ENCODE measurements at places on chromosomes 1 and 21.

DNA sequence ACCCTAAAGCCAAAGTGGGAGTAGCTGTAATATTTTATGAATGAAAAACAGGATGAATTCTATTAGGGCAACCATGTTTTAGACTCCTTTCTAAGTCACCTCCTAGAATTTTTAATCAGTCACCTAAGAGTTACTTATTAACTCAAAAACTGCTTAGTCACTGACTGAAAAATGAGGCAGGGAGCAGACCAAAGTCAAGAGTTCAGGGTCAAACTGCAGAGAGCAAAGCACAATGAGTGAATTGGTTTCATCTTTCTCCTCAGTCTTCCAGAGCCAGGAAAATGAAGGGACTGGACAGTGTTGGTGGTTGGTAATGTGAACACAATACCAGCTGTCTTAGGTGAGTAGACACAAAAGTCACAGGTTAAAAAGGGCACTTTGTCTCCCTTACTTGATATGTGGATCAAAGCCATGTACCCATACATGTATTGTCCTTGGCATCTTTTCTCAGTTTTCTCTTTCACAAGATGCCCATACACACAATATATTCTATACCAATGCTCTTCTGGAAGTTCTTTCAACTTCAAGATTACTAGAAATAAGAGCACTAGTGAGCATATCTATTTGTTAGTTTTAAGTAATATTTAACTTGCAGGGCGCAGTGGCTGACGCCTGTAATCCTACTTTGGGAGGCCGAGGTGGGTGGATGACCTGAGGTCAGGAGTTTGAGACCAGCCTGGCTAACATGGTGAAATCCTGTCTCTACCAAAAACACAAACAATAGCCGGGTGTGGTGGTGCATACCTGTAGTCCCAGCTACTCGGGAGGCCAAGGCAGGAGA is 42.2 kb downstream of the ATP1B1 start:
- no peak for DNase-seq

GRCh38 chr21:29810871-29811270 is 128.9 kb downstream of the GRIK1 start:
- no peak for DNase-seq

DNA sequence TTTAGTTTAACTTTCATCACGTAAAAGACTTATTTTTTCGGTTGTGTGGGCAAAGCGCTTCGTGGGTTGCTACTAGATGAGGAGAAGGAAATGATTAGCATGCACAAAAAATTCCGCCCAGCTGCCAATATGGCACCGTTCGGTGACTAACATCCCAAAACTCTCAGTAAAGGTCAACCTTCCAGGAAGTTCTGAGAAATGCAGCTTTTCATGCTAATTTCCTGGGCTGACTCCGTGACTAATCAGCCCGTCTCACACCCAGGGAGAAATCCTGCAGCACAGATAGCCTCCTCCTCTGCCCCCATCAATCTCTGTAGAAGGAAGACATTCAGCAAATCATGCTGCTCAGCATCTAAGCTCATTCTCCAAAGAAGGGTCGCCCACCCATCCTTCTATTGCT is 34.1 kb downstream of the TMCO4 start:
- DNase-seq: no peak

DNA sequence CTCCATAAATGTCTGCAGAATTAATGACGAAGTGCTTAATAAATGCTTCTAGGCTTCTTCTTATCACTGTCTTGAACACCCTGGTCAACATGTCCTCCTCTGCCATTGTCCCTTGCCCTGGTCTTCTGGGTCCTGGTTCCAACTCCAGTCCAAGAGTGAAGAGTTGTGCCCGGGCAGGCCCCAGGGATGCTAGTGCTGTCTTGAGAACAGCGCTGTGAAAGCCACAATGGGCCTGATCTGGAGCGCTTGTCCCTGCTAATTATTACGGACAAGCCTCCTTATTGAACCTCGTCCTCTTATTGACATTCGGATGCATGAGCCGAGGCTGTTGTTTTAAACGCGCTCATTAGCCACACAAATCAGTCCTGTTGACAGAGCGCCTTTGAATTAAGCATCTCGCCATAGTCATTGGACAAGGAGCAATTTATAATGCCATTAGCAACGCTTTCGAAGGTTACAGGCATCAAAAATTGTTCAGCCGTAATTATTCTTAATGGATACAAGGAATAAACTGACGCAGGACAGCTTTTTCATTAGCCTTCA is 211.6 kb upstream of the POU3F1 start:
- DNase-seq: no peak

GRCh38 chr1:158161446-158161845 is 19.2 kb upstream of the CD1D start:
- no peak for DNase-seq

DNA sequence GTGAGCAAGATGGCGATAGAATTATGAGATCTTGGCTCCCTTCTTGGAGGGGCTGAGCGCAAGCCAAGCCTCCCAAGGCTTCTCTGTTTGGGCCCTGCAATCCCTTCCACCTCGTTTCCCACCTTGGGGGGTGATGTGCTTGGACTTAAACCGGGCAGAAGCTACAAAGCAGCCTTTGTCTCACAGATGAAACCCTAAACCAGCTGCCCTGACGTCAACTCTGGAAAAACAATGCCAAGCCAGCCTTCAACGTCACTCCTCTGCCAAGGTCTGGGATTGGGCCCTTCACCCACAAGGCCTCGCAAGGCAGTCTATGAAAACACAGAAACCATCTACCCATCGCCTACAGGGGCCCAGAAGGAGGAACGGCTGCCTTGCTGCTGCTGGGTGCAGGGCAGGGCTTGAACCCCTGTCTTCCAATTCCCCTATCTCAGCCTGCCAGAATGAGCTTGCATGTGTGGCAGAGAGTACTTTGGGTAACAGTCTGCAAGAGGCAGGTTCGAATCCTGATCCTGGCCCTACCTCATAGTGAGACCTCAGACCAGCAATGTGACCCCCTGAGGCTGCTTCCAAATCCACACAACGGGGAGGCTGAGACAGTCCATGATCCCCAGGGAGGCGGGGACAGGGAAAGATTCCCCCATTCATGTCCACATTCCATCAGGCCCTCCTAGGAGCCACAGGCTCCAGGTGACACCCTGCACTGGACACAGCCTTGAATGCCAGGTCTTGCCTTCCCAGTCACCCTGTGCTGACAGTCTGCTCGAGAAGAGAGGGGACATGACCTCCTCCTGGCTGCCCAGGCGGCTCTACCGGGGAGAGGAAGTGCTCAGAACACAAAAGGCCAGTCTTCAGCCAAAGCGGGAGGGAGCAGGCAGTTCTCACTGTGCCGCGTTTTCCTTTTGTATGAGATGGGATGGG is 15.0 kb downstream of the IFFO2 start:
- DNase-seq: peak; percentile 79

Data from H7 (cell line).